Activated naive CD8-positive, alpha-beta T cell treated with anti-CD3 and anti-CD28 coated beads, Interleukin-2, amount 50 U/mL, for 16 hours (primary cell): ENCODE measurements at places on chromosomes 6 and 20.

DNA sequence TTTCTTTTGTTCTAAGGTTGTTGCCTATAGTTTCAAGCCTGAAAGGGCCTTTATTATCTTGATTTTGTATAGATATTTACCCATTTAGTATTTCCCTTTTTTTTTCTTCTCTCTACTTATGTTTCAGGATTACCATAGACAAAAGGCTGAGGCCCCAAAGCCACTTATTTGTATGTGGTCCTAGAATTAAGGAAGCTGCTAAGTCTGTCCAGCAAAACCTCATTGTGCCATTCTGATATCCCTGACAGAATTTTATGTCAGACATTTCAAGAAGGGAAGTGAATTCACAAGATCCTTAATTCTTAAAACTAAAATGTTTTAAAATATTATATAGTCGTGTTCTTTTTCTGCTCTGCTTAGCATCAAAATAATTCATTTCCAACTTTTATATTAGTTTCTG is 6.9 kb downstream of the HAO1 start:
- no peak for DNase-seq

GRCh38 chr6:7129360-7129759 is 21.6 kb downstream of the RREB1 start:
- DNase-seq, result no peak

DNA sequence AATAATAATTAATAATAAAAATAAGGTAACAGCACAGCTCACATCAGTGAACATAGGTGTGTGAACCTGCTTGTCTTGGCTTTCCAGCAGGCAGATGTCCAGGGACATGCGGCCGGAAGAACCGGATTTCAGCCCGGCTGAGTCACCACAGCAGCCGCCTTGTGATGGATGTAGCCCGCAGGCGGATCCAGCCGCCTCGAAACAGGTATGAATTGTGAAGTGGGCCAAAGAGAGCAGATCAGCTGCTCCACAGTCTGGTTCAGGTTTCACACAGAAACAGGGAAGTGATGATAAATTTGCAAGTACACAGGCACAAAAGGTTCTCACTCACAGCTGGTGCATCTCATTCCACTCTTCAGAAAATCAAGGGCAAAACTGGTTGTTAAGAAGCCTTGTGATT is 55.1 kb downstream of the ID4 start:
- DNase-seq, result no peak

GRCh38 chr6:127924440-127924839 is 23.6 kb upstream of the THEMIS start:
- no peak for DNase-seq
